Fibroblast of lung (primary cell): ENCODE measurements at places on chromosomes 13 and 19. TPM values are rescaled to one million over a fixed set of nuclear protein-coding genes. Genes with fewer than 3 reads are reported as not detected.

The RNF17 gene
- 0.26 TPM in 1 of 2 replicates, not detected in the other for polyA plus RNA-seq

The CACNA1A gene
- polyA plus RNA-seq: 0.96 and 3.8 TPM in 2 replicates

The THSD1 gene
- polyA plus RNA-seq: 5.2 and 10.2 TPM in 2 replicates

The ACP5 gene
- polyA plus RNA-seq: 0.19 and 2.2 TPM in 2 replicates

The RGL3 gene
- polyA plus RNA-seq: 0.20 and 0.90 TPM in 2 replicates

DNA sequence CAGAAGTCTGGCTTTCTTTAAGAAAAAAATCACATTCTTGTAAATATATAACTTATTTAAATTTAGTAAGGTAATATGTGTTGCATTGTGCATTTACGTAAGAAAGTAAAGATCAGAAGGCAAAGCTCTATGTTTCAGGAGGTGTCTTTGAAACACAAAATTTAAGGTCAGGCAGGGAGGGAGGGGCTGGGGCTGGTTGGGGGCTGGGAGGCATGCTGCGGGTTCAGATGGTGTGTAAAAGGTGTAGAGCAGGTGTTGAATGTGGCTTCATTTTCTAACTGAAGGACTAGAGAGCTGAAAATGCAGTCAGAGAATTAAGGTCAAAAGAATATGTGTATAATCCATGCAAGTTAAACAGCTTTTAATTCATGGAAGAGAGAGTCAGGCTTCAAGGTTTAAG is 14.3 kb downstream of the FAM216B start:
- DNase-seq: no peak

DNA sequence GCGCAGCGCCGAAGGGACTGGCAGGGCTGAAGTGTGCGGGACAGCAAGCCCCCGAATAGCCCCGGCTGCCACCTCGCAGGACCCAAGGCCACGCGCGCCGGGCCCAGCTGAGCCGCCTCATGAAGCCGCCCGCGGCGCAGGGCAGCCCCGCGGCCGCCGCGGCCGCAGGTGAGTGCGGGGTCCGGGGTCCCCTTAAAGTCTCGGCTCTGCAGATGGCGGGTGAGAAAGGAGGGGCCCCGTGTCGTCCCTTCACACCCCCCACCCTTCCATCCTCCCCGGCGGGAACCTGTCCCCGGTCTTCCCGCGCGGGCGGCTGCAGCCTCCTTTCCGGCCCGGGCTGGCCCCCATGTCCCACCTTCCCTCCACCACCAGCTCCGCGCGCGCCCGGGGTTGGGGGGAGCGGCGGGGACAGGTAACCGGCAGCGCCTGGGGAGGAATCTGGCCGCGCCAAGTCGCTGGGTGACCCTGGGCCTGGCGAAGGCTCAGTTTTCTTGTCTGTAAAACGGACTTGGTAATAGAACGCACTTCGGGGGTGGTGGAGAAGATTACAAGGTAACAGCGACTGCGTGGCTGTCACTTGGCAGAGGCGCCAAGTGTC is 338 bp downstream of the RGCC start:
- DNase-seq: no peak

GRCh38 chr13:93218583-93218982 is 8.0 kb upstream of the GPC6 start:
- DNase-seq: no peak

DNA sequence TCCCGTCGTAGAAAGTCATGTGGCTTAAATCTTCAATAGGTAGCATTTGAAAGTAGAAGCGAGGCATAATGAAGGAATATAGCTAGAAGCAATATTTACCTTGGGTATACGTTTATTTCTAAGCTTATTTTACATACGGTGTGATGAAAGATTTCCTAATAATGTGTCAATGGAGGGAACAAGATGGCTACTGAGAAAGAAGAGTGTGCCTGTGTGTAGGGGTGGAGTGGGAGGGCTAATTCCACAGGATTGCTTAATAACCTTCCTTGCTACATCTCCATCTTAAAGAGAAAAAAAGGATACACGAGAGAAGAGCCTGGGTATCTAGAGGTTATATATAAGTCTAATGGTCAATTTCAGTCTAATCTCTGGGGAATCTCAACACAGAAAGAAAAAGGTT is 2.0 kb downstream of the SPART start:
- peak; percentile 83 for DNase-seq

- peak; percentile 31 for DNase-seq
Measured at GRCh38 chr19:18895038-18895823, 727 bp downstream of the CERS1 start.

DNA sequence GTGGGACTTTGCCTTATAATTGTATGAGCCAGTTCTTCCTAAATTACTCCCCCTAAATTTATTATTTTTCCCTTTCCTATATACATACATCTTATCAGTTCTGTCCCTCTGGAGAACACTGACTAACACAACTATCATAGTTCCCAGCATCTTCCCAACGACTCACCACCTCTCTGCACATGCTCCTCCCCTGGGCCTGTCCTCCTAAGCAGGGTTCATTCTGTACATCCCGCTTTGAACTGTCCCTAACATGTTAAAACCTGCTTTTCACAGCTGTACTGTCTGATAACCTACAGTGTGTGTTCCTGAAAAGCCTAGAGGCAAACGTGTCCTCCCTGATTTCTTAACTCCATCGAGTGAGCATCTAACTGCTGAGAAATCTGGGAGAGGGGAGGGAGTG is 141.7 kb downstream of the EFNB2 start:
- DNase-seq: no peak

DNA sequence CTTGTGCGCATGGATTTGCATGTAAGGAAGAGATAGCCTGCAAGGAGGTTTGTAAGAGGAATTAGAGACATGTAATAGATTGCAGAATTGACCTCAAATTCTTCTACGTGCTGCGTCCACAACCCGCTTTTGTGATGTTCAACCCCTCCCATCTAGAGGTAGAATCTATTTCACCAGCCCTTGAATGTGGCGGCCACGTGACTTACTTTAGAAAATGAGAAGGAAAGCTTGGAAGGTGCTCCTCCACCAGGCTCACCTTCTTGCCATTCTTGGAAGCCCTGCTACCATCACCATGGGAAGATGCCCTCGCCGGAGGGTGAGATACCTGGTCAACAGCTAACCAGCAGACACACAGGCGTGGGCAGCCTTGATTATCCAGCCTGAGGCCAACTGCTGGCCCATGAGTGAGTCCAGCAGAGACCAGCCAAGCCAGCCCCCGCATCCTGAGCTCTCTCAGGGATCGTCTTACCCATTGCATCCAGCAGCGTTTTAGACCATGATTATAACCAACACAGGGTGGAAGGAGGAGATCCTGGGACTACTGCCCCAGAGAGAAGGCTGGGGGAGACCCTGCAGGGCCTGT is 7.6 kb upstream of the PEPD start:
- DNase-seq: no peak

GRCh38 chr19:19421299-19421696 is 15.8 kb downstream of the GATAD2A start:
- DNase-seq: no peak

DNA sequence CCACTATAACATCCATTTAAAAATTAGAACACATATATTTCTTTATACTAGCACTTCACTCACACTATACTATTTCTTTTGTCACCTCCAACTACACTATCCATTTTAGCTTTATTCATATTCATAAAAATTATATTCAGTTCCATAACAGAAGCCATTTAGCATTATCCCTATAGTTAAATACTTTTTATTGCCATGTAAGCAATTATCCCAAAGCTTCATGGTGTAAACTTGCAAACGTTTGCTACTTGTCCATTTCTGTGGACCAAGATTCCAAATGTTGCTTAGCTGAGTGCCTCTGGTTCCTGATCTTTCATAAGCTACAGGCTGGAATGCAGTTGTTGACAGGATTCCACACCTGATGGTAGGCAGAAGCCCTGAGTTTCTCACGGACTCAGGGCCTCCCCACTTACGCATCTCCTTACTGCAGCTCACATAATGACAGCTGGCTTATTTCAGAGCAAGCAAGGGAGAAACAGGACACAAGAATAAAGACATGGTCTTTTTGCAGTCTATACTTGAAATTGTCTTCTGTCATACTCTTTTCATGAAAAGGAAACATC is 1584.8 kb downstream of the SLITRK5 start:
- DNase-seq: no peak

DNA sequence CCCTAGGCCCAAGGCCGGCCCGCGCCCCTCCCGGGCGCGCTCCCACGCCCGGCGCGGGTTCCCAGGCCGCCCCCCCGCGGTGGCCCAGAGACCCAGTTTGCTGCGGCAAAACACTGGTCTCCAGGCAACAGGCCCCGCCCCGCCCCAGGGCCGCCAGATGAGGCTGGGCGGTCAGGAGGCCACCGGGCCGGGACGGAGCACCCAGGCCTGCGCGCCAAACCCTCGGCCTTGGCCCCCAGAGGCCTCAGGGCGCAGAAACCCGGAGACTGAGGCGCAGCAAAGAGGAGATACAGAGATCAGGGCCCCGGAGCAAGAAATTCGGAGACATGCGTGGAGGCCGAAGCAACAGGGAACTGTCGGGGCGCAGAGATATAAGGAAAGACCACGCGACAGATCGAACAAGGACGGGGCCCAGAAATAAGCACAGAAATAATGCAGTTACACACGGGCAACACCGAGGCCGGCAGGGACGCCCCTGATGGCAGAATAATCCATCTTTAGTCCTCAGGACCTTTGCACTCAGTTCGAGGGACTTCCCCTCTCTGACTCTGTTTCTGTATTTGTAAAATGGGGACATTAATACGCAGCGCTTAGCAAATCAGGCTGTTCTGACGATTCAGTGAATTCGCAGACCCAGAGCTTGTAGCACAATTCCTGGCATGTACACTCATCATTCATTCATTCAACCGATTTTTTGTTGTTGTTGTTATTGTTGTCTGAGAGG is 20.8 kb upstream of the ERCC1 start:
- DNase-seq: peak; percentile 78

- DNase-seq: peak; percentile 32
Measured at GRCh38 chr13:59890054-59890453, 273.7 kb downstream of the DIAPH3 start.

DNA sequence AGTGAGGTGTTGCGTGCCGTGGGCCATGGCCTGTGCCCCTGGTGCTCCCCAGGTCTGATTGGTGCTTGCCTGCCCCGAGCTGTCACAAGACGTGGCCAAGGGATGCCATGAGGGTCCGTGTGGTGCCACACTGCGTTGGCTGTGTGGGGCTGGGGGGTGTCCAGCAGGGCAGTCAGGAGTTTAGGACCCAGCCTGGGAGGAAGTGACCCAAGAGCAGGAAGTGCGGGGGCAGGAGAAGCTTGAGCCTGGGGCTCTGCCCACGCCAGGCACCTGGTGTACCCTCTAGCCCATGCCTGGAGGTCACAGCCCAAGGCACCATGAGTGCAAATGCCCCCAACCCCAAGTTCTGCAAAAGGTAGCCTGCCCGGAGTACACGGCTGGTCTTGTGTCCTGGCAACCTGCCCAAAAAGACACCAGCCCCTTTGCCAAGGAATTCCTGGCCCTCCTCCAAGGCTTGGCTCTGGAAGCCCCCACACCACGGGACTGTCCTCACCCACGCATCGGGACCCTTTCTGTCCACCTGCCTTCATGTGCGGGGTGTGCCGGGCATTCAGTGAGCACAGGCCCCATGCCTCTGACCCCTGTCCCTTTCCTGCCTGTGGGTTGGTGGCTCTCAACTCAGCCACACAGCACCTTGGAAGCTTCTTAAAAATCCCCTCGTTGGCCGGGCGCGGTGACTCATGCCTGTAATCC is 24.9 kb downstream of the MPND start:
- DNase-seq: peak; percentile 36

DNA sequence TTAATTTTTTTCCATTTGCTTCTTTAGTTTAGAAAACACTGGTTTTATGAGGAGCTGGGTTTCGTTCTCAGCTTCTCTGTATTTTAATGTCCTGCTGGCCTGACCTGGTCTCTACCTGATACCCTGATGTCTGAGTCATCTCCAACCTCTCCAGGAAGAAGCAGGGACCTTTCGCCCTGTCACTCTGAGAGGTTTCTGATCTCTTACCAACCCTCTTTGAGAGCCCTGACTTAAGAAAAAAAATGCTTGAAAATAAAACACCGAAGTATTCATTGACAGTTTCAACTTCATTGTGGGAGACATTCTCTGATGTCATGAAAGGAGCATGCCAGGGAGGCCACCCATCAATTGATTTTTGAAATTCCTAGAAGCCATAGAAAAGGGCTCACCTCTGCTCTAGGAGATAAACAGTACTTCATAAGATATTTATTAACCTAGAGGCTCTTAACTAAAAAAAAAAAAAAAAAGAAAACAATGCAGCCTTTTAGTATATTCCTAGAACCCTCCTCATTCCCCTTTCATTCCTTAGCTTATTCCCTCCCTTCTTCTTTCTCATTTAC is 234.8 kb downstream of the ENOX1 start:
- DNase-seq: no peak

GRCh38 chr13:48647625-48648024 is 6.1 kb upstream of the CYSLTR2 start:
- DNase-seq: no peak

DNA sequence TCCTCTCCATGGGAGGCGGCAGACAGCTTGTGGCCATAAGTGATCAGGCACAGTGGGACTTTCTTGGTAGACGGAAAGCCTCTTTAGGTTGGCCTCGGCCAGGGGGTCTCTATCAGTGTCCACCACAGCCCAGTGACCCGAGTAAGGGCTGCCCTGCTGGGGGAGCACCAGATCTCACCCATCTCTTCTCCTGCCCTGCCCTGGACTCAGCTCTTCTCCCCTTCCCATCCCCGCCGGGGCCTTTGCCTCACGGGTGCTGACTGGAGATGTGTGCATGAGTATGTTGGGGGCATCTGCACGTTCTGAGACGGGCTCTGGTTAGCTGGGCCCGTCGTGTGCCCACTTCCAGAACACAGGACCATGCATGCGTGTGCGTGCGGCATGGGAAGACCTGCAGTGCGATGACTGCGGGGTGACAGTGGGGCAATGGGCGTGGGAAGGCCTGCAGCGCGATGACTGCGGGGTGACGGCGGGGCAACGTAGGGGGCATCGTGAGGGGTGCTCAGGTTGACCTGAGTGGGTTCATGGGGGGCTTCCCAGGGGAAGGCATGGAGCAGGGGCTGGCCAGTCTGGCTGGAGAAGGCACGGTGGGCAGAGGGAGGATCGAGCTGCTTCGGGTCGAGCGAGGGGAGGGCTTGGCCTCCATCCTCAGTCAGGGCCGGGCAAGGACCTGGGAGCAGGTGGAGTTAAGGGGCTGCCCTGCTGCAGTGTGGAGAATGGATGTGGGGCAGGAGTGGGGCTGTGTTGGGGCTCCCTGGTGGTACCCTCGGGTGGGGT is 15.9 kb downstream of the EPN1 start:
- no peak for DNase-seq

DNA sequence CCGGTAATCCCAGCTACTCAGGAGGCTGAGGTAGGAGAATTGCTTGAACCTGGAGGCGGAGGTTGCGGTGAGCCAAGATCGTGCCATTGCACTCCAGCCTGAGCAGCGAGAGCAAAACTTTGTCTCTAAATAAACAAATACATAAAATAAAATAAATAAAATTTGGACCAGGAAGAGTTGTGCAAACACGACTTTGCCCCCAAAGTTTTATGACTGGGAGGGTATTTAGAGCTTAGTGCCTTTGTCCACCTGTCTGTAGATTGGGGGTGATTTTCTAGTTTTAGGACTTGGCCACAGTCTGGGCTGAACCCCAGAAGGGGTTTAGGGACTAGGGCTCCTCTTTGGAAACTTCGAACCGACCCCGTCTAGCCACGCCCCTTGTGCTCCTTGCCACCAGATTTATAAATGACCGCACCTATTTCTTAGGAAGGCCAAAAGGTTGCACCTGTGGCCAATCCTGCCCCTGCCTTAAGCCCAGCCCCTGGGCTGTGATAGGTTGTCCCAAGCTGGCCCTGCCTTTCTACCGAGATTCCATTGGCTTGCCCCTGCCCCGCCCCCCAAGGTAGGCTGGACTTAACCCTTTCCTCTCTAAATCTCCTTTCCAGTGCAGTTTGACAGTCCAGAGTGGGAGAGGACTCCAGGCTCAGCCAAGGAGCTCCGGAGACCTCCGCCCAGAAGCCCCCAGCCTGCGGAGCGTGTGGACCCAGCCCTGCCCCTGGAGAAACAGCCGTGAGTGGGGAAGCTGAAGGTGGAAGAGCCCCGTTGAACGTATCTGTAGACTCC is 5.3 kb downstream of the SHD start:
- no peak for DNase-seq

- peak; percentile 16 for DNase-seq
Measured at GRCh38 chr19:18675779-18676178, 7.7 kb upstream of the CRTC1 start.
